ENCODE measurements at places on chromosomes 1 and 21.

- no peak for DNase-seq
Observed at GRCh38 chr1:184160236-184160635, 108.7 kb downstream of the TSEN15 start.

DNA sequence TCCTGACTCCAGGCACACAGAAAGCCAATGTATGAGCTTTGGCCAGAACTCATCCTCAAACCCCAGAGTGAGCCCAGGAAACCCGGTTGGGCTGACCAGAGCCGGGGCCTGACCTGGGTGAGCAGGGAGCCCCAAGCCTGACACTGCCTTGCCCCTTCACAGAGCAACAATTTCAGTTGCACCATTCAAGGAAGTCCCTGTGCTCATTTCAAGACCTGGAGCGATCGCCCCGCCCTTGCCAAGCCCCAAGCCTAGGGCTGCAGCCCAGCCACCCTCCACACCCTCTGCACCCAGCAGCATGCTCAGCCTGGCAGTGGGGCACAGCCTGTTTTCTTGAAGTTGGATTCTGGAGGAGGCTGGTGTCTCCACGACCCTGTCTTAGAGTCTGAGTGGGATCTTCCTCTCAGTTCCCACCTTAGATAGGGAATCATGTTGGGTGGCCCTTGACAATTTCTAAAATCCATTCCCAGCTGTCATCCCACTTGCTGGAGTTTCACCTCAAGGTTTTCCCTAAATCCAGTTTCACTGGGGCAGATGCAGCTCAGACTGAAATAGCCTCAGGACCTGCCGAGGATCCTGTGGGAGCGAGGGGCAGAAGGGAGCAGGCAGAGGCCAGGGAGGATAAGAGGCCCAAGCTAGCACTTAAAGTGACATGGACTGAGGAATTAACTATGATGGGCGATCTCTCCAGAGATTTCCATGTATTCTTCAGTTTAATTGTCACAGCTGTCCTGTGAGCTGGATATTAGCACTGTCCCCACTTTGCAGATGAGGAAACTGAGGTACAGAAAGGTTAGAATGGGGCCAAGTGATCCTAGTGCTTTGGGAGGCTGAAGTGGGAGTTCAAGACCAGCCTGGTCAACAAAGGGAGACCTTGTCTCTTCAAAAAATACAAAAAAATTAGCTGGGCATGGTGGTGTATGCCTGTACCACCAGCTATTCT is 2.5 kb downstream of the NBL1 start:
- DNase-seq: no peak

DNA sequence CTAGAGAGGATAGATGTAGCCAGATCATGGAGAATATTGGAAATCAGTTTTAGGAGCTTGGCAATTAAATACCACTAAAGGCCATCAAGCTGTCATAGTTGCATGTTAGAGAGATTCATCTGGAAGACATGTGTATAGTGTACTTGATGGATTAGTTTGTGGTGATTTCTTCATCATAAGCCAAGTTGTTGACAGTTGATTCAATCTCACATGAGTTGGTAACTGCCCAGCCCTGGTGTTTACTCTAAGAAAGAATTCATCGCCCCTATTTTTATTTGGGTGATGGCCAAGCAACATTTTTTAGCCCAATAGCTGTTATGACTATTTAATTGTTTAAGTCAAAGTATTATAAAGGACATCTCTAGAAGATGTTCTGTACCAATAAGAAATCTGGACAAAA is 737.6 kb downstream of the PLA2G4A start:
- DNase-seq: no peak

DNA sequence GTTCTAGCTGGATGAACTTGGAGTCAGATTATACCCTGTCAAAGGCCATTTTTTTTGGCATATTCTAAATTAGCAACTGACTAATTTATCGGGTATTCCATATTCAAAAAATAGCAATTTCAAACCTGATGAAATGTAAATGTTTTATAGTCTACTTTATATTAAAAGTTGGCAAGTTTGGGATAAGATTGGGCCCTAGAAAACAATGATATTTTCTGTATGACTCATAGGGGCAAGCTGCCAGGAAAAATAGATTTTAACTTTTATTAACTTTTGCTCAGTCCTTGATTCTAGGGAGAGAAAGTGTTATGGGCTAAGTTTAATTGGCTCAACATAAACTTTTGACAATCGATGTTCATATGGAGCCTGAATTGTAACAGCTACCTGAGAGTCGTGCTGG is 576.9 kb upstream of the B3GALT2 start:
- no peak for DNase-seq

GRCh38 chr1:27339213-27339612 is 2.6 kb upstream of the SYTL1 start:
- DNase-seq: no peak

DNA sequence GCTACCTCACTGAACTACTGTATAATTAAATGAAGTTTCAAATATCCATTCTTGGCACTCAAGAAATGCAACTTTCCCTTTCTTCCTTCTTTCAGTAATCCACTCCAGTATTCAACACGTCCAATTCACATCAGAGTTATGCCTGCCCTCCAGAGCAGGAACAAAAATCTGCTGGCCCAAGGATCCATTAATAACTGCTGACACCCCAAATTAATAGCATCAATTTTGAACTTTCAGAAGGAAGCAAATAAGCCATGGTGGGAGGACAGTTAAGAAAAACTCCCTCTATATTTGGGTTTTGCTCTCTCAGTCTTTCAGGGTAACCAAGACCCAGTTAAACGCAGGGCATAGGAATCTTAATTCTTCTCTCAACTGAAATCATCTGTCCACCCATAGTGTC is 31.9 kb upstream of the TNFSF4 start:
- no peak for DNase-seq

GRCh38 chr1:203307641-203308126 is 2.4 kb downstream of the BTG2 start:
- DNase-seq: no peak

DNA sequence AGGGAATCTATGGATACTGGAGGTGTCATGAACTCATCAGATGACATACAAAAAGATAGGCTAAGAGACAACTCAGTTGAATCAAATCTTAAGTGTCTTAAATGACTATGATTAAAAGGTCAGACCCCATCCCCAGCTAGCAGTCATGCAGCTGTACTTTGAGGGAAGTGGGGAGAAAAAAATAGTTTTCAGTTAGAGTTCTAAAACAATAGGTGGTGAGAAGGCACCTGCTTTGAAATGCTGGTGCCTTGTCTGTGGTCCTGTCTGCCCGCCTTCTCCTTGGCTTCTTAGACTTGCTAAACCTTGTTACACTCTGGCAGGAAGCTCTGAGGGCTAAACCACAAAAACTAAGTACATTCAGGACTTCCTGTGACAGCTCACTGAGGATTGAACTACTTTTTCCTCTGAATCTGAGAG is 15.3 kb downstream of the CD2 start:
- DNase-seq: no peak

GRCh38 chr1:193183019-193183627 is 3.3 kb downstream of the B3GALT2 start:
- DNase-seq: no peak

- DNase-seq: no peak
Observed at GRCh38 chr1:23366598-23366997, 3.0 kb downstream of the ZNF436 start.

- no peak for DNase-seq
Observed at GRCh38 chr1:168974611-168975010, 131.9 kb upstream of the ATP1B1 start.

DNA sequence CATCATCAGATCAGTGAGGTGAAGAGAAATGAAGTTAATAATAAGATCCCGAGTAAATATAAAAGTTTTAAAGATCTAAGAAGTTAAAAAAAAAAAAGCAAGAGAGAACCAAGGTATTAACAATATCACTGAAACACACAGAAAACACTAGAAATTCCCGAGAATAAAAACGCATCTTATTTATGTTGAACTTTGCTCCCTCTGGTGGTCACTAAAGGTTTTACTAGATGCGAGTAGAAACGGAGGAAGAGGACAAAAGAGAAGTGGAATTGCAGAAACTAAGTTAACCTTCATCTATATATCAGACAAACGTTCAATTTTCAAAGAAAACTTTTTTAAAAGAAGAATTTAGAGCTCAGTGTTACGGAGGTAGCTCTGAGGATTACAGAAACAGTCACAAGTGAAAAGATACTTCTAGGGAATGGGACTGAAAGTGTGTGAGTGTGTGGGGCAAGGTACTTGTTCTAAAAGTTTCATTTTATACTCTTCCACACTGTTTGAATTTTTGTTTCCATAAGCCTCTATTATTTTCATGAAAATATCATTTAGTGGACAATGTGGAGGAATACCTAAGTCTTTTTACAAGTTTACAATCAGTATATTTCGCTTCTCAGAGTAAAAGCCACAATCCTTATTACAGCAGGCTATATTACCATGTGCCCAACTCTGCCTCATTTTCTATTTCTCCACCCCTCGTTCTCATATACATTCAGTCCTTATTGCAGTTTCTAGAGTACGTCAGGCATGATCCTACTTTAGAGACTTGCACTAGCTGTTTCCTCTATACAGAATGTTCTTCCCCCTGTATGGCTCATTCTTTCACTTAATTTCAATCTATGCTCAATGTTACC is 19.7 kb downstream of the ACBD6 start:
- no peak for DNase-seq

GRCh38 chr1:152640351-152640750 is 17.4 kb upstream of the LCE3A start:
- DNase-seq: no peak

GRCh38 chr1:15765495-15766194 is 7.0 kb downstream of the FBLIM1 start:
- DNase-seq: no peak

GRCh38 chr1:11792106-11792505 is 13.7 kb downstream of the MTHFR start:
- no peak for DNase-seq

DNA sequence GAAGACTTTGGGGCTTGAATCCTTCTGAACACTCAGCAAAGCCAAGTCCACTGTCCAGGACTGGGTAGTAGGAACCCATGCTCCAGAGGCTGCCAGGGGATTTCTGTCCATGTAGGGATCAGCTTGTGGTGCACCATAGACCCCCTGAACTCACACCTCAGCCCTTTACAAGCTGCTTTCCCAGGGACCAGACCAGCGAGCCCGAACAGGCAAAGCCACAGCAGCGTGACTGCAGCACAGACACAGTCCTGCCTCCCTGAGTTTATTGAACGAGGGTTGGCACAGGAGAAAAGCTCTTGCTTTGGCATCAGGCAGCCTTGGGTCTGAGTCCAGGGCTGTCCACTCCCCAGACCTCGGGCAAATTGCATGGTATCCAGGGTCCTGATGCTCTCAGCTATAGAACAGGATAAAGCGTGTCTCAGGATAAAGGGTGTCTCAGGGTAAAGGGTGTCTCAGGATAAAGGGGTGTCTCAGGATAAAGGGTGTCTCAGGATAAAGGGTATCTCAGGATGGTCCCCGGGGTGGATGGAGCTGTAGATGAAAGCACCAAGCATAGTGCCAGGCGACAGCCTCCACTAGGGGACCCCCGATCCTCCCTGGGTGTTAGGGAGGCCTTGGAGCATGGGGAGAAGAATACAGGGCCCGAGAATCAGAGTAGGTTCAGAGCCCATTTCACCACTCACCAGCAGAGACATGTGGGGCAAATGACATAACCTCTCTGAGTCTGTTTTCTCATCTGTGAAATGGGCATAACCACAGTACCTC is 648.8 kb downstream of the NPHP4 start:
- no peak for DNase-seq
